Stimulated activated naive CD8-positive, alpha-beta T cell treated with anti-CD3 and anti-CD28 coated beads, Interleukin-15, Interleukin-2, amounts not matched to agents 100 U/mL and 50 U/mL, for 24 hours (primary cell): ENCODE measurements at places on chromosomes 4 and X.

- DNase-seq: peak; percentile 26
Observed at GRCh38 chr4:121950680-121951520, 960 bp downstream of the TRPC3 start.

DNA sequence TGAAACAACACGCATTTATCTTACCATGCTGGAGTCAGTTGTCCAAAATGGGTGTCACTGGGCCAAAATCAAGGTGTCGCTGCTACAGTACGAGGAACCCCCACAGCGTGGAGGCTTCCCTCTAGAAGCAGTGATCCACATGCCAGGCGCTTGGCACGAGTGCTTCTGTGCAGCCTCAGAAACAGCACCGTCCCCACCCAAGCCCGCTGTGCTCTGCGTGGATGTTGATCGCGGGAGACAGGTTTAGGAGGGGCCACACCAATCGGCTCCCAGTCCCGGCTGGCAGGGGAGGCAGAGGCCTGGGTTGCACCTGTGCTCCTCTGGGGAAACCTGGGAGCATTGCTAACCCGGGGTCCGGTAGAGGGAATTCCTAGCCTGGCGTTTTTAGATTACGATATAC, 165.5 kb upstream of the PSAPL1 start:
- no peak for DNase-seq

DNA sequence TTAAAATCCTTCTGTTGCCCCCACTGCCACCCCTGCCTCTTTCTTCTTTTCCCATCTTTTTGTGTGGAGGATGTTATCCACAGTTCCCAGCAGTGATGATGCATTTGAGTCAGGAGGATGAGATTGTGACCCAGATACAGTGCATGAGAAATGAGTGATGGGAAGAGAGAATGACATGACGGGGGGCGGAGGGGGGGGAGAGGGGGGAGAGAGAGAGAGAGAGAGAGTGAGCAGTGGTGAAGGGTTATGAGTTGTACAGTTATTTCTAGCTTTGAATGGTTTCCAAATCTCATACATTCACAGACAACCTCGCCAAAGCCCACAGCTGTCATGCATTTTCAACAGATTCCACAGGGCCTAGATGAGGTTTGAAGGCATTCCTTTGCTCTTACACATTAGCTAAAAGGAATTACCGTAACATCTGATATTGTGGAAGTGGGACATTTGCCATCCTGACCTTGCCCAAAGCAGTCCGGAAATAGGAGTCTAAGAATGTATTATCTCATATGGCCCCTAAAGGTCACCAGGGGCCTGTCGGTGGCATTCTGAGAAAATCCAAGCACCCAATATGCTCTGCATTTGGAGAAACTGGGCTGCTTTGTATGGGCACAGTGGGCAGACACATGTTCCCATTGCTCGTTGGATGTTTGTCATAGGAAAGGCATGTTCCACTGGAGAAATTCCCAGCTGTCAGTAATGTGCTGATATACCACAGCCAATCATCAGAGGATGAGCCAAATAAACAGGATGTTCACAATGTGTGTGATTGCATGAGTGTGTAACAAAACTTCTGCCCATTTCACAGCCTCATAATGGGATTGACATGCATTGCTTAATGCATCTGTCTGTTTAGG, 435.8 kb downstream of the SPRY1 start:
- no peak for DNase-seq

- DNase-seq: peak; percentile 4
Observed at GRCh38 chr4:122224348-122224747, 72.2 kb downstream of the BLTP1 start.

- DNase-seq: no peak
Observed at GRCh38 chr4:61772126-61772525, 572.0 kb downstream of the ADGRL3 start.

GRCh38 chr4:176191974-176192373, 3.4 kb downstream of the SPATA4 start:
- no peak for DNase-seq

DNA sequence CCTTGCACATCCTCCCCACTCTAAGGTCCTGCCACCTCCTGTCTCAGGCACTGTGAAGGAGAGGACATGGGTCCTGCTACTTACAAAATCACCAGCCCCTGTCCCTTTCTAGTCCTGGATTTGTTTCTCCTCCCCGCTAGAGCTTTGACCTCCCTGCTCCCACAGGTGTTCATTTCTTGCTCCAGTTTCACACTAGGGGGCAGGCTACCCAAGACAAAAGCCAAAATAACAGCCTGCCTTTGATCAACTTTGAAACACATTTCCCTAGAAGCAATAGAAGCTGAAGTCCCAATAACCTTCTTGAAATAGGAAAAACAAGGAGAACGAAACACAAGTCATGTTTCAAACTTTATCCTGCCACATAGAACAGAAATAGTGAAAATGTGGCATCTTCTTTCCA, 164.4 kb downstream of the QDPR start:
- DNase-seq: peak; percentile 22

- no peak for DNase-seq
Observed at GRCh38 chrX:56853436-56853835, 124.4 kb downstream of the NBDY start.

GRCh38 chr4:10259976-10260375, 143.4 kb upstream of the WDR1 start:
- DNase-seq: no peak

GRCh38 chrX:45755703-45756102, 555.0 kb upstream of the DIPK2B start:
- no peak for DNase-seq

DNA sequence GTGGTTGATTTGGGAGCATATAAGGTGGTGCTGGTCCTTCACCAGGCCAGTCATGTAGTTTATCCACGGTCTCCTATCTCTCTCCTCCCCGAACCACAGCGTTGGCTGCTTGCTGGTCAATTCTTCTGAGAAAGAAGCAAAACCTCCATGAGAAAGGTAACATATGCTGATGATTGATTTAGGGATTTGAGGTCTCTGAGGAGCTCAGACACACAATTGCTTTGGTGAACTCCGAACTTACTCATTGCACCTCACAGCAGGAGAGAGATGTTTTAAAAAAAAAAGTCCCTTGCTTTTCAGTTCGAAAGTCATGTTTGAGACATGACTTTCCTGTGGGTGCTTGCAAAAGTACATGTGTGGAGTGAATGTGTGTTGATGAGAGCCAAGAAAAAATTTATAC, 100.2 kb downstream of the TSPAN7 start:
- DNase-seq: no peak

- no peak for DNase-seq
Observed at GRCh38 chrX:20260885-20261284, 5.8 kb downstream of the RPS6KA3 start.

GRCh38 chrX:3638280-3638873, 75.1 kb downstream of the PRKX start:
- peak; percentile 21 for DNase-seq

GRCh38 chr4:15232366-15233263, 195.2 kb upstream of the C1QTNF7 start:
- DNase-seq: no peak

DNA sequence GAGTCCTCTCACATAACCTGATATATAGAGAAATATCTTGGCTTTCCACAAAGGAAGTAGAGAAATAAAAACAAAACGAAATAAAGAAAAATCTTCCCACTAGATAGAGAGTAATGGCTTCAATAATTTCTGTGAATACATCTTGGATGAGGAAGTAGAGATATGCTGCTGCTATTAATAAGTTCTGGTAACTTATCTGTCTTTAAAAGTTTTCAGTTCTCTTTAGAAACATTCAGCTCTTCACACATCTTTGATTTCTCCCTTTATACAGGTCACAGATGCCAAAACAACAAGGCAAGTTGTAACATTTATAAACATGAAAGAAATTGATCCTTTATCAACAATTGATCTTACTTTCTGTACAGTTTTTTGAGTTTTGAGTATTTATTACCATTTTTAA, 615.8 kb downstream of the TRAM1L1 start:
- DNase-seq: no peak

GRCh38 chrX:78330540-78330939, 3.1 kb upstream of the CYSLTR1 start:
- no peak for DNase-seq

GRCh38 chr4:104967034-104967401, 179.7 kb upstream of the TET2 start:
- DNase-seq: no peak

- no peak for DNase-seq
Observed at GRCh38 chrX:153831429-153832150, 1.2 kb upstream of the PDZD4 start.

DNA sequence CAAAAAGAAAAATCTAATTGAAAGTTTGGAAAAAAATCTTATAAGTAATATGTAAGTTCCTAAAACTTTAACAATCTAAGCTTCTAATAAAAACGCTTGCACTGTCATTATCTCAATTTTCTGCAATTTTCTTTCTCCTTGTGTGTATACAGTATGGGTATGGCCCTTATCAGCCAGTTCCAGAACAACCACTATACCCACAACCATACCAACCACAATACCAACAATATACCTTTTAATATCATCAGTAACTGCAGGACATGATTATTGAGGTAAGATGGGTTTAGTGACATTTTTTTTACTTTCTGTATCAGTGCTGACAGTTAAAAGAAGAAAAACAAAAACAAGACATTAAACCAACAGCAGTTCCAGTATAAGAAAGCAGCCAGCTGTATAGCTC, 4.9 kb downstream of the STATH start:
- no peak for DNase-seq
